NCI-H774 (cell line): ENCODE measurements at places on chromosomes 7 and 10.

DNA sequence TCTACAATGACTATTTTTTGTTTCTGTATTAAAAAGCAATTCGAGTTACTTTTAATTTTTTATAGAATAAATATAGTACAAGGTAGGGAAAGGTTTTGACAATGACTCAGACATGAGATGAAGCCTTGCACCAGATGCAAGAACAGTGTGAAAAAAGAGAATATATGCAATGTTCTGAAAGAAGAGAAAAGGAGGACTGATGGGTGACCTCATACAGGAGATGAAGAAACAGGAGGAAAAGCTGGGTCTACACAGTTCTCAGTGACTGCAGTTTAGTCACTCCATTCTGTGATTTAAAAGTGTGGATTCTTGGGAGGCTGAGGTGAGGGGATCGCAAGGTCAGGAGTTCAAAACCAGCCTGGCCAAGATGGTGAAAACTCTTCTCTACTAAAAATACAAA is 38.3 kb upstream of the YAE1 start:
- DNase-seq: no peak

- no peak for DNase-seq
Observed at GRCh38 chr10:130567011-130567410, 430.8 kb downstream of the GLRX3 start.

- DNase-seq: no peak
Observed at GRCh38 chr10:118107040-118107439, 60.3 kb upstream of the RAB11FIP2 start.

DNA sequence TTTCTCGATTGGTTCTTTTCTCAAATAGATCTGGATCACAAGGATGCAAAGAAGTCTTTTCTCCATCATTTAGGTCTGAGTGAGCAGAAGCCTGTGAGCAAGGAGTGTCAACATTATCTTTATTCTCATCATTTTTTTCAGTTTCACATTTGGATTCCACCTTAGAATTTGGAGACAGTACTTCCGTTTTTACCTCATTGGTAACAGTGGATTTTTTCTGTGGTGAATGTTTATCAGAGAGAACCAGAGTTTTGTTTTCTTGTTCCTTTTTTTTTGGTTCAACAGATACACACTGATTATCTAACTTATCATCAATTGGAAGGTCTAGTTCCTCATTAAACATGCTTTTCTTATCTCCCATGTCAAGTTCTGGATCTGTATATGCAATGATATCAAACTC is 151.3 kb downstream of the GALNT11 start:
- DNase-seq: no peak

DNA sequence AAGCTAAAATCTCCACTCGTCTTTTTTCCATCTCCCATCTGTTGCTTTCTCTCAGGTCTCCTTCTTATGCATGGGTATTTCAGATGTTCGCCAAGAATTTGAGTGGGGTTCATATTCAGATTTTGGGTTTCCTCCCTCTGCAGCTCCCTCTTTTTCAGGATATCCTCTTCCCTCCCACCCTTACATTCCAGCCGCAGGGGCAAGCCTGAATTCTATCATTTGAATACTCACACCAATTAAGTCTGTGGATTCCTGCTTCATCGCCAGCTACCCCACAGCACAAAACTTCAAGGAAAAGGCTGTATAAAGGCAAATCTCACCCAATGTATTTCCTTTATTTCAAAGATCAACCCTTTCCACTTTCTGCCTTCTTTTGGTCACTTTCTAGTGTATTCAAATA is 41.6 kb upstream of the FOXI2 start:
- no peak for DNase-seq

DNA sequence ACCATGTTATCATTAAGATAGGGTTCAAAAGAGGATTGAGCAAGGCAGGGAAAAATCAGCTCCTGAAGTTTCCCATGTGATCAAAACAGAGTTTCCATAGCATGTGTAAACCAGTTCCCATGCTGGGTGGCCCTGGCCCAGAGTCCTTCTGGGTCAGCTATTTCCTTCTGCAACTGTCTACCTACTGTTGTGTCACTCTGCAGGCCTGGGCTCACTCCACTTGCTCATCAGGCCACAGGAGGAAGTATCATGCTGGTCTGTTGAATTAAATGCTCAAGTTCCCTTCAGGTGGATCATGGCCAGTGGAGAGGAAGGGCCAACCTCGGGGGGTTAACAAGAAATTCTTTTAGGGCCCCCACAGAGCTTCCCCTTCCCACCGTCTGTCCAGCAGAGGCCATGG is 104.7 kb downstream of the GFRA1 start:
- no peak for DNase-seq

- DNase-seq: no peak
Observed at GRCh38 chr10:31036209-31036608, 4.5 kb upstream of the ZNF438 start.

- DNase-seq: no peak
Observed at GRCh38 chr7:158618745-158619140, 31.1 kb upstream of the PTPRN2 start.

DNA sequence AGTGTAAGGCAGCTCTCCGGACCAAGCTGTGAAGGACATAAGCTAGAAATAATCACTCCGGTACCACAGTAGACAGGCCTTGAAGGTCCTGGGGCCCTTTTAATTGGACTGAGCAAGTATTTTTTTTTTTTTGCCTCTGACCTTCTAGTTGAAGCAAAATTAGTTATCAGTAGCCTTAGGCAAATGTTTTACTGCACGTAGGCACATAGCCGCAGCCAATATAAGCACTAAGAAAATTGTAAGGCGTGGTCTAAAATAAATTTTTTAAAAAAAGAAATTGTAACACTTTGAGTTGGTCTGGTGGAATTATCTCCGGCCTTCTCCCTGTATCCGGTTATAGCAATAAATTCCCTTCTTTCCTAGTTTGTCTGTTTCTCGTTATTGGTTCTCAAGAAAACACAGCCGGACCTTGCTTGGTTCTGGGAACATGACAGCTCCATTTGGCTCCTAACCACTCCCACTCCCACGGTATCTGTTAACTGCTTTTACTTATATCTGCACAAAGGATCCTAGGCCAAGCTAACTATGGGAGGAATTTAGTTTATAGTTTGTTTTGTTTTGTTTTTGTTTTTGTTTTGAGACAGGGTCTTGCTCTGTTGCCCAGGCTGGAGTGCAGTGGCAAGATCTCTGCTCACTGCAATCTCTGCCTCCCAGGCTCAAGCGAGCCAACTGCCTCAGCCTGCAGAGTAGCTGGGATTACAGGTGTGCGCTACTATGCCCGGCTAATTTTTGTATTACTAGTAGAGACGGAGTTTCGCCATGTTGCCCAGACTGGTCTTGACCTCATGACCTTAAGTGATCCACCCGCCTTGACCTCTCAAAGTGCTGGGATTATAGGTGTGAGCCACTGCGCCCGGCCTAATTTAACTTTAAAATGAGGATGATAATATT is 124.4 kb upstream of the KIF5B start:
- DNase-seq: no peak

- no peak for DNase-seq
Observed at GRCh38 chr7:132319481-132319880, 256.8 kb downstream of the PLXNA4 start.

GRCh38 chr10:69464401-69464800 is 13.1 kb downstream of the TSPAN15 start:
- no peak for DNase-seq

DNA sequence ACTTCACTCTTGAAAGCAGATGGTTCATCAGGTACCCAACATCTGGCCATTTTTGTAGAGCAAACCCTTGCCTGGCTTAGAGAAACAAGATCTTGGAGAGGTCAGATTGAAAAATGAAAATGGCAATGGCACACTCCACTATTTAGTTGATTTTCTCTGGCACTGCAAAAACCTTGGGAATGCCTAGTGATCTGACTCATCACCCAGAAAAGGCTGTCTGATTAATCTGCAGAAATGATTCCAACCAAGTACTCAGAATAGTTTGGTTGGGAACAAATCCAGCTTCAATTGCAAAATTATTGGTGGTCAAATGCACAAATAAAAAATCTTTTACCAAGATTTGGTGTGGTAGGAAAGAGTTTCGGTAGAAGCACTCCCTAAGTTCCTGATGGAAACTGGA is 351.2 kb downstream of the PHTF2 start:
- no peak for DNase-seq

DNA sequence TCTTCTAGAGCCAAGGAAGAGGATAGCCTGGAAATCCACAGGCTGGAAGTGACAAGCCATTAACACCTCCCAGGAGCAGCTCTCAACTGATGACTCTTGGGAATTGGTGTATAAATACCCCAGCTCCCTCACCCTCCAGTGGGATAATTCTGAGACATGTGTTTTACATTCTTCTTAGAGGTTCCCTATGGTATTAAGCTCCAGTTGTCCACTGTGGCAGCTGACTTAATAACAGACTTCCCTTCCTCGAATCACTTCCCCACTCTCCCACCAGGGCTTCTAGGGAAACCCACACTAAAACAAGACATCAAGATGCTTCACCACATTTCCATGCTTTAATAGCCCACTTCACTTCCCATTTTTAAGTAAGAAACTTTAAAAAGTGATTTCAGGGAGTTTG is 47.2 kb downstream of the FAM107B start:
- DNase-seq: no peak

DNA sequence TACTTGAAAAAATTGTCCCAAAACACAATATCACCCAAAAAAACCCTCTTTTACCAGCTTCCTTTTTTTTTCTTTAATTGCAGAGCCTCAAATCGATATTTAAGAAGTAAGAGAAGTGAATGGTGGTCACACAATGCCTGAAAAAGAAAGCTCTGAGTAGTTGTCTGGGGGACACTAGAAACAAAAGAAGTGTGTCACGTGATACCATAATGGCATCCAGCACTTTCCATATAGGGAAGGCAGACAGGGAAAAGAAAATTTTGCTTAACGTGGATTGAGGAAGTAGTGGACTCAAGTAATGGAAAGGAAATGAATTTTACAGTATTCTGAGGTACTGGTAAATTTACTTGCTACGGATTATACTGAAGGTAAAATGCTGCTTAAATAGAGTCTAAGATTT is 765.9 kb upstream of the C7orf33 start:
- no peak for DNase-seq

GRCh38 chr10:124975977-124976514 is 34.1 kb downstream of the ZRANB1 start:
- DNase-seq: no peak

DNA sequence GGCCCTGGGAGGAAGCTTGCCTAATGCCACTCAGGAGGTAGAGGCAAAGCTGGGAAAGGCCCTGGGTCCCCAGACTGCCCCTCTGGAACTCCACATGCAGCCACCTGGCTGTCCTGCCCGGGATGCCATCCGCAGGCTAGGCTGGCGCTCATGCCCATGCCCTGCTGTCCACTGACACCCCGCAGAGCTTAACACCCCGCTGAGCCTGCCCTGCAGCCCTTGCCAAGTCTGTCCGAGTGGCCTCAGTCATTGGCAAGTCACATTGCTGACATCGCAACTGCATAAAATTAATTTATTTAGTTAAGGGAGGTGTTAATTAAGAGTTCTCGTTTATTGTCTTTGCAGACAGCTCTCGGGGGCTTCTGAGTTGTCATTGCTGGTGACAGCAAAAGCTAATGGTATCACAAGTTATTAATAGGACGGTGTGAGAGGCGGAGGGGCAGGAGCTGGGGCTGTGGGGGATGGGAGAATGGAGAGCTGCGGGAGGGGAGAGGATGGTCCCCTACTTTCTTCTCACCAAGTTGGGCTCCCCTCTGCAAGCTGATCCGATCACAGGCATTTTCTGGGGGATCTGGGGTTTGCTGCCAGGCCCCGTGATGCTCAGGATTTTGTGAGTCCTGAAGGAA is 55.6 kb upstream of the PCBD1 start:
- DNase-seq: no peak

DNA sequence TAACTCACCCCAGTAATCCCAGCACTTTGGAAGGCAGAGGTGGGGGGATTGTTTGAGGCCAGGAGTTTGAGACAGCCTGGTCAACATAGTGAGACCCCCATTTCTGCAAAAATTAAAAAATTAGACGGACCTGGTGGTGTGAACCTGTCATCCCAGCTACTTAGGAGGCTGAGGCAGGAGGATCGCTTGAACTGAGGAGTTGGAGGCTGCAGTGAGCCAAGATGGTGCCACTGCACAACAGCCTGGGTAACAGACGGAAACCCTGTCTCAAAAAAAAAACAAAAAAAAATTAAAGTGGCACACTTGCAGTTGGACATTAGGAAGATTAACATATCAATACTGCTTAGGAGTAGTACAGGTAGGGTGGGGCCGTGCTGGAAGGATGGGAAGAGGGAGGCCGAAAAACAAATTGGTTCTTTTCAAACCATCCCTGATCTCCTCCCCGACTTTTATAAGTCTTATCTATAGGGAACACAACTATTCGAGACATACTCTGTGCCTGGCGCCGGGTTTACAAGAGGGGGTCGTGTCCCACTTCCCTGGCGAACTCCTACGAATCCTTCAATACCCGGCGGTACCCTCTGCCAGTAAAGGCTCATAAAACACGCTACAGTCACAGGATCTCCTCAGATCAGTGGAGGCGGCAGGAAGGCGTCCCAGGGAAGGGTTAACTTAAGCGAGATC is 628 bp downstream of the TAF6 start:
- DNase-seq: no peak

DNA sequence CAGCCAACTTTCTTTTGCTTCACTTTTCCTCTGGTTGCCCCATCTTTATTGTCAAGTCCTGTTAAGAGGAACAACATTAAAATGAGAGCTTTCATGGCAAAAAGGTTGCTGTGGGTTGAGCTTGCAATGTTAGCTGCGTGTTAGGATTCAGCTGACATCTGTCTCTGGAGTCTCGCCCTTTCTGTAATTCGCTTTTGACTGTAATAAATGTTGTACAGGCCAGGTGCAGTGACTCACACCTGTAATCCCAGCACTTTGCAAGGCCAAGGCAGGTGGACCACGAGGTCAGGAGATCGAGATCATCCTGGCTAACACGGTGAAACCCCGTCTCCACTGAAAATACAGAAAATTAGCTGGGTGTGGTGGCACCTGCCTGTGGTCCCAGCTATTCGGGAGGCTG is 24.1 kb downstream of the MNX1 start:
- DNase-seq: no peak

DNA sequence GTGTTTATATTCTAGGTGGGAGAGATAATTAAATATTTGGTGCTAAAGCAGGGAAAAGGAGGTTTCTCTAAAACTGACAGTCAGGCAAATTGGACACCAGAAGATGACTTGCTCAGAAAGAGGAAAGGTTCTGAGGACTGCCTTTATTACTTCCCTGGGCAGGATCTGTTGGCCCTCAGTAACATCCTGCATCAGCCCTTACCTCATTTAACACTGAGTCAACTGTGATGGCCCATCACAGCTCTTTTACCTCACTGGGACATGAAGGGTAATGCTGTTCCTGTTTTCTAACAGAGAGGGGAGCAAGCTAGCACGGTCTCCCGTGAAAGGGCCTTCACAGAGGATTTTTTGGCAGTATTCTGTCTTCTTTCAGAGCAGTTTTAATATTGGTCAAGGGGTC is 12.0 kb downstream of the PPP1R17 start:
- no peak for DNase-seq

- DNase-seq: no peak
Observed at GRCh38 chr7:42628054-42628453, 283.8 kb downstream of the C7orf25 start.

DNA sequence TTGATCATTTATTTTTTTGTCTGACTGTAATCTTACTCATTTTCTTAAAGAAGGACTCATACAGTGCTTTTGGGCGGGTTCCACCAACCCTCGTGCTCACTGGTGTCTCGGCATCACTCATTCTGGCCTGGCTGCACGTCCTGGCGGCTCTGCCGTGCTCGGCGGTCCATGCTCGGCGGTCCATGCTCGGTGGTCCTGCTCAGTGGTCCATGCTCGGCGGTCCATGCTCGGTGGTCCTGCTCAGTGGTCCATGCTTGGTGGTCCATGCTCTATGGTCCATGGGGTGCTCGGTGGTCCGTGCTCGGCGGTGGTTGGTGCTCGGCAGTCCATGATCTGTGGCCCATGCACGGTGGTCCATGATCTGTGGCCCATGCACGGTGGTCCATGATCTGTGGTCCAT is 72.5 kb downstream of the WDR37 start:
- DNase-seq: no peak

GRCh38 chr7:105636982-105637381 is 55.7 kb upstream of the EFCAB10 start:
- no peak for DNase-seq
